ENCODE measurements at places on chromosomes 13 and 19. TPM values are rescaled to one million over a fixed set of nuclear protein-coding genes. Genes with fewer than 3 reads are reported as not detected.

CEACAM3 gene
- not detected for total RNA-seq

IGFL2 gene
- total RNA-seq: 57.7 TPM

SMAD9 gene
- total RNA-seq: 1.2 TPM

PSG5 gene
- total RNA-seq: 1.7 TPM

GRCh38 chr19:3423183-3423829, 56.9 kb downstream of the NFIC start:
- no peak overlapping the region for H3K4me3 ChIP-seq
- H3K27me3 ChIP-seq: no peaks in the 10 kb centered on the region
- no peaks in the 10 kb centered on the region for H3K36me3 ChIP-seq
- H3K27ac ChIP-seq: no peak overlapping the region
- no peaks in the 10 kb centered on the region for H3K4me1 ChIP-seq

- no peak for DNase-seq
- no peaks in the 10 kb centered on the region for H3K27me3 ChIP-seq
- H3K27ac ChIP-seq: no peak overlapping the region
- no peak overlapping the region for H3K4me3 ChIP-seq
- no peaks in the 10 kb centered on the region for H3K36me3 ChIP-seq
- H3K4me1 ChIP-seq: no peaks in the 10 kb centered on the region
These were observed 68.3 kb upstream of the RXFP2 start for GRCh38 chr13:31670831-31671617.

DNA sequence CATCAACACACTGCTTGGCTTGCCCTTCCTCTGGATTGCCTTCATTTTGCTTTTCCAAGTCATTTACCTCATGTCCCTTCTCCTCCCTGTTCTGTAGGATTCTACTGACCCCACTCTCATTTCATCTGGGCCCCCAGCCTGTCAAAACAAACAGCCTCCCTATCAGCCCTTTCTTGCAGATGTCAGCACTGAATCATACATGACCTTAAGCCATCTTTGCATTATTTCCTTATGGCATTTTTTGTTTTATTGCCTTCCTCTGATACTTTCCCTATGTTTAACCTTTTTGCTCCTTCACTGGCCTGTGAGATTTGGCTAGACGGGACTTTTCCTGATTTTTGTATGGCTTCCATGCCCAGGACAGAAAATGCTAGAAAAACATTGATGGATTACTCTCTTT, 8.7 kb downstream of the LRCH1 start:
- H3K4me3 ChIP-seq: no peak overlapping the region
- H3K27ac ChIP-seq: no peak overlapping the region
- no peaks in the 10 kb centered on the region for H3K36me3 ChIP-seq

DZIP1 gene
- 8.1 TPM for total RNA-seq

GRCh38 chr19:30158067-30158892, 213.9 kb upstream of the ZNF536 start:
- no peak overlapping the region for H3K27ac ChIP-seq
- H3K27me3 ChIP-seq: no peaks in the 10 kb centered on the region
- H3K36me3 ChIP-seq: no peaks in the 10 kb centered on the region
- no peak overlapping the region for H3K4me3 ChIP-seq
- no peaks in the 10 kb centered on the region for H3K4me1 ChIP-seq
- DNase-seq: no peak

DNA sequence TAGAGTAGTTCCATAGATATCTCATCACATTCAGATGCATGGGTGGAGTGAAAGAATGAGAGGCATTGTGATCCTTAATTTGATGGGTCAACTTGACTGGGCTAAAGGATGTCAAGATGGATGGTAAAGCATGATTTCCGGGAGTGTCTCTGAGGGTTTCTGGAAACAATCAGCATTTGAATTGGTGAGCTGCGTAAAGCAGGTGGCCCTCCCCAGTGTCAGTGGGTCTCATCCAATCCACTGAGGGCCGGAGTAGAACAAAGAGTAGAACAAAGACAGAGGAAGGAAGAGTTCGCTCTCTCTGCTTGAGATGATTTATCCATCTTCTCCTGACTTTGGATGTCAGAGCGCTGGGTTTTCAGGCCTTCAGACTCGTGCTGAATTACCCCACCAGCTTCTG, 43.1 kb downstream of the SERP2 start:
- peak overlapping the region; percentile 40 for H3K27ac ChIP-seq
- no peaks in the 10 kb centered on the region for H3K36me3 ChIP-seq
- H3K4me3 ChIP-seq: no peak overlapping the region
- no peak for DNase-seq

- peaks cover 32% of the 10 kb centered on the region for H3K4me1 ChIP-seq
- no peaks in the 10 kb centered on the region for H3K27me3 ChIP-seq
- peak; percentile 58 for DNase-seq
- 0 out of 2 replicates have a peak overlapping the region, but pooled peaks have one; percentile 20 for H3K4me3 ChIP-seq
These were observed 112.3 kb downstream of the GADD45B start for GRCh38 chr19:2588081-2588777.

COX7A1 gene
- not detected for total RNA-seq

- peaks cover 1% of the 10 kb centered on the region for H3K36me3 ChIP-seq
- no peak for DNase-seq
These were observed 26.1 kb upstream of the TIMM44 start for GRCh38 chr19:7969555-7969939.

ZIK1 gene
- not detected for total RNA-seq

DNA sequence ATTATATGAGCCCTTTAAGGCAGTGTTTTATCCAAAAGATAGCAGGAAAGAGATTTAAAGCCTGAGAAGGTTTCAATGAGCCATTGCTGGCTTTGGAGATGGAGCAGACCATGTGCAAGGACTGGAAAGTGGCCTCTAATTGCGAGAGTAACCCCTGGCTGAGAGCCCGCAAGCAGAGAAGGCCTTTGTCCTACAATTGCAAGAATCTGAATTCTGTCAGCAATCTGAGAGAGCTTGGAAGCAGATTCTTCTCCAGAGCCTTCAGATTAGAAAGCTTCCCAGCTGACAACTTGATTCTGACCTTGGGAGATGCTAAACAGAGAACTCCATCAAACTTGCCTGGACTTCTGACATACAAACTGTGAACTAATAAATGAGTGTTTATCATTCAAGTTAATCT, 528.7 kb upstream of the KLF12 start:
- DNase-seq: no peak
- H3K27ac ChIP-seq: no peak overlapping the region
- H3K27me3 ChIP-seq: no peaks in the 10 kb centered on the region
- no peak overlapping the region for H3K4me3 ChIP-seq
- no peaks in the 10 kb centered on the region for H3K4me1 ChIP-seq

CGB5 gene
- total RNA-seq: 0.49 TPM

- no peaks in the 10 kb centered on the region for H3K27me3 ChIP-seq
- peak overlapping the region; percentile 44 for H3K4me3 ChIP-seq
- H3K27ac ChIP-seq: peak overlapping the region; percentile 92
- H3K4me1 ChIP-seq: peaks cover 9% of the 10 kb centered on the region
- no peak for DNase-seq
- peaks cover 3% of the 10 kb centered on the region for H3K36me3 ChIP-seq
These were observed 4.8 kb downstream of the ADPRHL1 start for GRCh38 chr13:113448545-113448884.

DNA sequence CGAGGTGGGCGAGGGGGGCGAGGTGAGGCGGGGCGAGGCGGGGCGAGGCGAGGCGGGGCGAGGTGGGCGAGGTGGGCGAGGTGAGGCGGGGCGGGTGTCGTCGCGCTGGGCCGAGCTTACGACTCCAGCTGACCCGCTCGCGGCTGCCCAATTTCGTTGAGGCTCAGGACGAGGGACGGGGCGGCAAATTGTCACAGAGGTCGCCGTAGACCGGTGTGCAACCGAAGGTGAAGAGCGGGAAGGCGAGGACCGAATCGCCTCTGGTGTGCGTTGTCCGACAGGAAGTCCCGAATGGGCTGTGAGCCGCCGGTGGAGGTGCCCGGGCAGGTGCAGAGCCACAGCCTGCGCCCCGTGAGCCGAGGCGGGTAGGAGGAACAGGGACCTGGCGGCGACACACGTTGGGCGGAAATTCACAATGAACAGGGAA, at the start of gene LACC1:
Gene LACC1, plus strand, starts transcription at position 150 of the 427 bp plus-strand sequence. CDS start 1,082 bp downstream, outside the sequence.
- no peaks in the 10 kb centered on the region for H3K27me3 ChIP-seq
- peak; percentile 62 for DNase-seq
- peak within 1 kb of the TSS; percentile 88 for H3K4me3 ChIP-seq

DNA sequence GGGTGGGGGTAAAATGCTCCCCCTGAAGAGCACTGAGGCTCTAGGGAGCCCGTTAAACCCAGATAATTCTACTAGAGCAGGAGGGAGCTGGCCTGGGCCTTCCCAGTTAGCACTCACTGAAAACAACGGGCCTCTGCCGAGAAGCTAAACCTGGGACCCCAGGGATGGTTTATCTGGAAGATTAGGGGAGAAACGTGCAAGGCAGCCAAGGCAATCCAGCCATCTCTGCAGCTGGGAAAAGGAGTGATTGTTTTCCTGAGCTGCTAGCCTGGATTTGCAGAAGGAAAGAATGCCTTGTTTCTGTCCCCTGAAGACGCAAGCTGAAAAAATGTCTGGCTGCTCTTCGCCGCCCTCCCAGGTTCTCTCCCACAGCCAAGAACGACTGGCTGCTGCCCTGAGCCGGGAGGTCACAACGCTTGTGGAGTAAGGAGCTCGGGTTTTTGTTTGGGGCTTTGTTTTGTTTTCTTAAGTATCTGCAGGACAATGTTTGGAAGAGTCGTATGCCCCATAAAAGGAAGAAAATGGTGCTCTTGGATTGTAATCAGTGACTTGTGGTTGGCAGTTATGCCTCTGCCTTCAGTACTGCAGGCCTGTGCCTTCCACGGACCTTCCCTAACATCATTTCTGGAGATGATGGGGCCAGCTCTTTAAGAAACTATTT, 31.5 kb downstream of the COL4A2 start:
- DNase-seq: no peak
- no peaks in the 10 kb centered on the region for H3K36me3 ChIP-seq
- H3K27ac ChIP-seq: no peak overlapping the region
- no peaks in the 10 kb centered on the region for H3K4me1 ChIP-seq
- no peaks in the 10 kb centered on the region for H3K27me3 ChIP-seq

- peaks cover 1% of the 10 kb centered on the region for H3K36me3 ChIP-seq
- peak overlapping the region; percentile 97 for H3K4me3 ChIP-seq
- peak overlapping the region; percentile 57 for H3K27ac ChIP-seq
These were observed 665 bp downstream of the GPX4 start for GRCh38 chr19:1104311-1105007.

GRIK5 gene
- total RNA-seq: 0.30 TPM

DNA sequence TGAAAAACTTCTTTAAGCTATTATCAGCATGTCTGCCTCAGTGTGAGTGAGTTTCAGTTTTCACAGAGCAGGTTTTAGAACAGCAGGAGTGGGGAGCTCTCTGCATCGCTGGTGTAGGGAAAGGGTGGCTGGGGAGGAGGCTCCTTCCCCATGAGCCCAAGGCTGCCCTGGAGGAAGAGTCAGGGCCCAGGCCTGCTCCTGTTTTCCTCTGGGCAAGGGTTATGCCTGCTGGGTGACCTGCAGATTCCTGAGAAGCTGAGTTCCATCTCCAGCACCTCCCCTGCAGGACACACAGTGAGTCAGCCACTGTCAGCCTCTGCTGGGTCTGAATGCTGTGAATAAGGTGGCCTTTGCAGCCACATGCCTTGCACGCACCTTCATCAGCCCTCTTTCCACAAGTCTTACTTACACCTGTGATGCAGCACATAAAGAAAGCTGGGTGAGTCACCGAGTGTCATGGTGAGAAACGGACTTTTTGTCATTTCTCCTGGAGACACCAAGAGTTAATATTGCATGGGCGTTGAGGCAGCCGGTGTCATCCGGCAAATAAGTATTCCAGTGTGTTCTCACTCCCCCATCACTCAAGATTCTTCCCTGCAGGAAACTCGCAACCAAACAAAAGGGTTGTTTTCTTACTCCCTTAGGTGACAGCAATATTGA, 186.4 kb upstream of the KL start:
- no peaks in the 10 kb centered on the region for H3K36me3 ChIP-seq
- no peak overlapping the region for H3K4me3 ChIP-seq
- no peak overlapping the region for H3K27ac ChIP-seq

DNA sequence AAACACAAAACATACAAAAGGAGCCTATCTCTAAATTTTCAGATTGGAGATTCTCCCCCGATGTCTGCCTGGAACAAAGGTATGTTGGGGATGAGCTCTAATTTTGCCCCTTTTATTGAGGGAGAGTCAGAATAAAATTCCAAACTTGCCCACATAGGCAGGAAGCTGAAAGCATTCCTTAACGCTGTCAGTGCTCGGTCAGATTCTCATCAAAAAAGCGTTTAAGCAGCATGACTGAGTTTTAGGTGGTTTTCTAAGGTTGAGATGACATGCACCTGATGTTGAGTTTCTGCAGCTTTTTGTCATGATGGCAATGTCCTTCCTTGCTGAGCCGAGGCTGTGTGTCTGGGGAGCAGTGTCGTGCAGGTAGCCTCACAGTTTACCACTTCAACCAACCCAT, 48.4 kb upstream of the MEDAG start:
- DNase-seq: no peak
- no peak overlapping the region for H3K27ac ChIP-seq
- H3K4me3 ChIP-seq: no peak overlapping the region
- no peaks in the 10 kb centered on the region for H3K36me3 ChIP-seq
- peaks cover 5% of the 10 kb centered on the region for H3K4me1 ChIP-seq
- H3K27me3 ChIP-seq: no peaks in the 10 kb centered on the region

GRCh38 chr13:48775804-48776203, 122.1 kb downstream of the CYSLTR2 start:
- H3K4me1 ChIP-seq: no peaks in the 10 kb centered on the region
- peaks cover 4% of the 10 kb centered on the region for H3K27me3 ChIP-seq
- no peak overlapping the region for H3K27ac ChIP-seq

SYNE4 gene
- total RNA-seq: 42.5 TPM

DNA sequence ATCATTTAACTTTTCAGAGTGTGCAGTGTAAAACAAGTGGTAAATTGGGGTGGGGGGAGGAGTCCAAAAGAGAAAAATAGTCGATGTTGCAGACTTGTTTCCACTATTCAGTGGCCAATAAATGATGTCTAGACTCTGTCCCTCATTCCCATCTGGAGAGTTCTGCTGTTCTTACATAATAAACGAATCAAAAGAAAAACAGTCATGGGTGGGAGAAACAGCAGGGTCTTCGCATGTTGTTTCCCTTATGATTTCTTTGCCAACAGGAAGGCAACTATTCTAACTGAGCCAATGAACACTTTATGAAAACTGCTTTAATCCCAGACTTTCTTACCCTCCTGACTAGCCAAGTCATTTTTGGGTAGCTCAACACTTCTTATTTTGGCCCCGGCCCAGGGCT, 615.5 kb downstream of the FGF9 start:
- no peaks in the 10 kb centered on the region for H3K27me3 ChIP-seq
- no peak overlapping the region for H3K27ac ChIP-seq
- DNase-seq: no peak

DNA sequence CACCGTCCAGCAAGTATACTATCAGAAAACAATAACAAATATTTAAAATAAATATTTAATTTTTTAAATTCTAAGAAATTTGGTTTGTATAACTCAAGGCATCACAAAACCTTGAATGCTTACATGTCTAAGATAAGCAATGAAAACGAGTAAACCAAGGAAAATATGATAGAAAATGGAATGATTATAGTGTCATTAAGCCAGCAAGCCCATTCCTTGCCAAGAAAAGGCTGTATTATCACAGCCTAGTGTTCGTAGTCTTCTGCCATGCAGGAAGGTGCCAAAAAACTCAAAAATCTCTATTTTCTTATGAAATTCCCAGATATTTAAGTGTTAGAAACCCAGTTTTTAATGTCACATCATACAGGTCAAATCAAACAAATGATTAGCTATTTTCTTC, 136.4 kb downstream of the STOML3 start:
- H3K4me3 ChIP-seq: no peak overlapping the region
- no peaks in the 10 kb centered on the region for H3K36me3 ChIP-seq

SMIM17 gene
- total RNA-seq: not detected
